ENCODE measurements at places on chromosomes 2 and 18. TPM values are rescaled to one million over a fixed set of nuclear protein-coding genes. Genes with fewer than 3 reads are reported as not detected.

The FBXO15 gene
- total RNA-seq, result 0.21 TPM

The UGT1A4 gene
- not detected for total RNA-seq

The PSMA8 gene
- total RNA-seq, result not detected

- H3K4me1 ChIP-seq, result no peaks in the 10 kb centered on the region
- H3K27me3 ChIP-seq, result no peaks in the 10 kb centered on the region
- no peaks in the 10 kb centered on the region for H3K36me3 ChIP-seq
- no peak for DNase-seq
These were observed 119.6 kb downstream of the NFATC1 start for GRCh38 chr18:79515331-79515730.

- H3K36me3 ChIP-seq, result no peaks in the 10 kb centered on the region
- H3K27me3 ChIP-seq, result no peaks in the 10 kb centered on the region
These were observed 56.3 kb upstream of the MSH2 start for GRCh38 chr2:47346638-47347037.

Data from GM23338 (cell line).